Stimulated activated CD4-positive, alpha-beta T cell treated with anti-CD3 and anti-CD28 coated beads, Interleukin-12 subunit alpha, Interleukin-12 subunit beta, amount 100 ng/mL, for 4 hours (primary cell): ENCODE measurements at places on chromosomes 2 and 18.

- no peak for DNase-seq
Measured at GRCh38 chr18:11857177-11857887, 6.1 kb downstream of the CHMP1B start.

- no peak for DNase-seq
Measured at GRCh38 chr18:5532066-5532465, 11.7 kb downstream of the EPB41L3 start.

- peak; percentile 17 for DNase-seq
Measured at GRCh38 chr2:63856303-63856603, 14.6 kb downstream of the UGP2 start.

GRCh38 chr2:48482769-48483168 lies 47.2 kb upstream of the STON1 start:
- no peak for DNase-seq

- no peak for DNase-seq
Measured at GRCh38 chr2:218465987-218466633, 47.2 kb downstream of the VIL1 start.

DNA sequence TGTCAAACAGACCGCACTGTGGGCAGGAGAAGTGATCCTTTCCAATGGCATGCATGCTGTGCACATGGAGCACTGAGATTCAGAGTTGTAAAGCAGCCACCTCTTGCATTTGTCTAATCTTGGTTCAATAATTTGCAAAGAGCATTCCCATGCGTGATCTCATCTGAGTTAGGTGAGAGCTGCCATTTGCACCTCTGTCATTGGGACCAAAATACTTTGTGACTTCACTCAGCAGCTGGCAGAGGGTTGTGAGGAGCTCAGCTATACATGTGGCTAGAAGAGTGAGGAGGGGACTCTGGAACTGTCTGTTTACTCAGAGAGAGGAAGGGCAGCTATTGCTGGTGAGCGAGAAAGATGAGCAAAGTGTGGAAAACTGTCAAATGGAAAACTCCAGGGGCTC lies 265.1 kb upstream of the TNP1 start:
- DNase-seq: no peak

GRCh38 chr18:69617888-69618287 lies 217.2 kb downstream of the DOK6 start:
- no peak for DNase-seq

DNA sequence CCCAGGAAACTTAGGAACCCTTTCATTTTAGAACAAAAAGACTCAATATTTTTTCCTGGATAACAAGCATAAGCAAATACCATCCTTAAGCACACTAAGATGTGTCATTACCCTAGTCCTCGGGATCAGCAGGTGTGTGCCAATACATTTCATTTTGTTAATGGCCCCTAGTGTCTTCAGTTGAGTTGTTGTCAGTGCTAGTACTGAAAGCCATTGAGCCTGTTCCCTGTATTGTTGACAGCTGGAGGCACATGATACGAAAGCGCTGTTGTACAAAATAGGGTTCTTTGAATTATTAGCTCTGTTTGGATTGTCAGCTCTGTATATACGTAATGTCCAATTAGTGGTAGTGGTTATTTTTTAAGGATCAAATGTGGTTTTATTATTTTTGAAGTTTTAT lies 29.5 kb downstream of the VAPA start:
- DNase-seq: no peak

- no peak for DNase-seq
Measured at GRCh38 chr2:96977631-96978195, 8.7 kb downstream of the FAM178B start.

DNA sequence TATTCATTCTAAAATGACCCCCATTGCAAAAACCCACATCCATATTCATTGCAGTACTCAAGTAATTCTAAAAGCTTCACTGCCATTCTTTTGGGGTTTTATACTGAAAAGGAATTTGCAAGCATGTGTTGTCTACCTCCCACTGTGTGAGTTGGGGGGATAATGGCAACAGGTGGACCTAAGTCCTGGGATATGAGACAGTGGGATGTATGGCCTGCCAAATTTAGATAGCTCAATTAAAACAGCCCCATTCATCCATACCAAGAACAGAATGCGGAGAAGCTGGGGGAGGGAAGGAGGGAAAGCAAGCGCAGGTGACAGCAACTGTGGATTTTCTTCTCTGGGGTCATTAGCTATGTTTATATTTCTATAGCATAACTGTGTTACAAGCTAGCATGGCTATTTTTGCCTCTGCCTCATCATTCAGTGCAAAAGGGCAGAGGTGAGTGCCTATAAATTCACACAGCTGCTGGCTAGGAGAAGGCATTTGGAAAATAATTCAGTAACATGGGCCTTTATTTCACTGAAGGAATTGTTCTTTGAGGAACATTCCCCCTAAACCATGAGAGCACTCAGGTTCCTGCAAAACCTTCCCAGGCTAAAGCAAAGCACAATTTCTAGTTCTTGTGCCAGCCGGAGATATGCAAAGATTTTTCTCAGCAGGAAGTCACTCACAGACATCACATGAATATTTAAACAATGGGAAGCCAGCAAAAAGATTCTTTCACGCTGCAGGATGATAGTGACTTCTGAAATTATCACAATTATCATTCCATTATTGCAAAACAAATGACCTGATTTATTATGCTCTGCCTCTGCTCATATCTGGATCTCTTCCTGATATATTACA lies 393.9 kb upstream of the ACVR2A start:
- no peak for DNase-seq

DNA sequence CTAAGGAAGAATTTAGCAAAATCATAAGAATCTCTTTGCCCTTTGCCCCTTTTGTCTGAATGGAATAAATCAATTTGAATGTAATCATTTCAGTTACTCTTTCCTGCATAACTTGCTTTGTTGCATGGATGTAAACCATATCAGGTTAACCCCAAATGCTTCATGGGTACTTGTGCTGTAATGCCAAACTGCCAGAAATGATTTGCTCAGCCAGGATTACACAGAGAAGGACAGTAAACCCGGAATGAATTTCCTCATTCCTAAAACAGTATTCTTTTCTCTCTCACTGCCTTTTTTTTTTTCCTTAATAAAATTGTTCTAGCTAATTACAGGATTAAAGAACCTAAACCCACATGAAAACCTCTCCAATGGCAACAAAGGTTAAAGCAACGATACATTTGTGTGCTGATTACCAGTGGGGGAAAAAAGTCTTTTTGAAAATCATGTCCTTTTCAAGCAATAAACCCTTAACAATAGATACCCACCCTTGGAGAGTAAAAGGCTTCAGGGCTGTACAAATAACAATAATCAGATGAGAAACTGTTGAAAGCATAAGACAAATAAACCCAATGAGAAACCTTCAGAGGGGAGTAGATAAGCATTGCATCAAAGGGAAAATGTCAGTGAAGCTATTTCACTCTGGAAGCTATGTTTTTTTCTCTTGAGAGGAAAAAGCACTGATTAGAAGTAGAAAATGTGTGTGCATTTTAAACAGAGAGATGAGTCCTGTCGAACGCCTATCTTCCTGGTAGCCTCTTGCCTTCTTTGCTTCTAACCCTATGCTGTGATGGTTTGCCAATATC lies 275.3 kb downstream of the CDH2 start:
- DNase-seq: no peak

DNA sequence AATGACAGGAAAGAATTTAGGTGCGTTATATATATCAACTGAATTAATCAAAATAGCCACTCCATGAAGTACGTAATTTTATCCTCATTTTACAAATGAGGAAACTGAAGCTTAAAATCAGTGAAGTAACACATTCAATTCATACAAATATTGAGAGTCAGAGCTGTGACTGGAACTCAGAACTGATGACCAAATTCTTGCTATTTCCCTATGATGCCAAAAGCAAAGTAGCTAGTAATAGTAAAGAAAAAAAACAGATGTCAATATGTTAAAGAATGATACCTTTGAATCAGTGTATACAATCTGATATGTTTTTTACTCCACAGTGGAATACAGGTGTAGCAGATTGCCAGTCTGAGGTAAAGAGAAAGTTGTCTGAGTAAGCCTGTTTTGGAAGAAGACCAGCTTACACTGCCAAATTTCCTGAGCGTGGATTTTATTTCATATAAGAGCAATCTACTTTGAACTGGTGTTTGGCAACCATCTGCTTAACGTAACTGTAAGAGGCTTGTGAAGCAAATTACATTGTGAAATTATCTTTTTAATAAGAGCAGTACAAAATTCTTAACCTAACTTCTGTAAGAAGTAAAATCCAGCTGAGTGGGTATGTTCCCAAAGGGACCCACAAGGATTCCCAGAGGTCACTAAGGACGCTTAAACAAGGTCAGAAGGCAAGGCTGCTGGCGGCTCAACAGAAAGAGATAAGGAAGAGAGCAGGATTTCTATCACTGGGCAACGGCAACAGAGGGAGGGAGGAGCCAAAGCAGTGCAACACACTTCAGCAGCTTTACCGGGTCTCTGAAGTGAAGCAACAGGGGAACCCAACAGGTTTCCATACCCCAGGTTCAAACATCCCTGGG lies 85.6 kb downstream of the IKZF2 start:
- DNase-seq: no peak

GRCh38 chr2:2902547-2903281 lies 474.9 kb downstream of the EIPR1 start:
- no peak for DNase-seq

DNA sequence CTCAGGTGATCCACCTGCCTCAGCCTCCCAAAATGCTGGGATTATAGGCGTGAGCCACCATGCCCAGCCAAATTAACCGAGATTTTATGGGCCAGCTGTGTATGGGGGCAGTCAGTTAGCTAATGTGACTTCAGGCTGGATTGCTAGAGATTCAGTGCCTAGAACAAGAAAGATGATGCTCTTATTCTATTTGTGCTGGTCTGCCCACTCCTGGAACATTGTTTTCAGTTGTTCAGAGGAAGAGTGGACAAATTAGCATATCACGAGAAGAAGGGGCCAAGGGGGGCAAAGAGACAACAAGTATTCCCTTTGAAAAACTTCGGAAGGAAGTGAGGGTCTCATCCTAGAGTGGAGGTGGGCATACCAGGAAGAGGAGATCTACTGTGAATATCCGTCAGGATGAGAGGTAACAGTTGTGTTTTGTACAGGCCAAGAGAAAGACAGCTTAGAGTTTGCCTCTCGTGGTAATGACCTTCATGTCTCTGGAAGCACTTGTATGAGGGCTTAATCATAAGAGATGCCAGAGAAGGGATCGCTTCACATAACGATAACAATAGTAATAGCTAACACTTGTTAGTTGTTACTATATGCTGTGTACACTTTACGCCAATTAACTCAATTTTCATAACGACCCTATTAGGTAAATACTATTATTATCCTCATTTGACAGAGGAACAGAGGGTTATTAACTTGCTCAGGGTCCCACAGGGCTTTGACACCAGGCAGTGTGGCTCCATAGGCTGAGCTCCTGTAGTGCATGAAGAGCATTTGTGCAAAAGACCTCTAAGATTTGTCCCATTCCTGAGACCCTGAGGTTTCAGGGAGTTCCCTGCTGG lies 138.3 kb downstream of the DDX1 start:
- DNase-seq: no peak

- no peak for DNase-seq
Measured at GRCh38 chr2:172395503-172395902, 31.9 kb upstream of the ITGA6 start.

- DNase-seq: no peak
Measured at GRCh38 chr2:222372993-222373392, 51.4 kb upstream of the SGPP2 start.

- no peak for DNase-seq
Measured at GRCh38 chr18:61703508-61703907, 189.3 kb downstream of the RNF152 start.

DNA sequence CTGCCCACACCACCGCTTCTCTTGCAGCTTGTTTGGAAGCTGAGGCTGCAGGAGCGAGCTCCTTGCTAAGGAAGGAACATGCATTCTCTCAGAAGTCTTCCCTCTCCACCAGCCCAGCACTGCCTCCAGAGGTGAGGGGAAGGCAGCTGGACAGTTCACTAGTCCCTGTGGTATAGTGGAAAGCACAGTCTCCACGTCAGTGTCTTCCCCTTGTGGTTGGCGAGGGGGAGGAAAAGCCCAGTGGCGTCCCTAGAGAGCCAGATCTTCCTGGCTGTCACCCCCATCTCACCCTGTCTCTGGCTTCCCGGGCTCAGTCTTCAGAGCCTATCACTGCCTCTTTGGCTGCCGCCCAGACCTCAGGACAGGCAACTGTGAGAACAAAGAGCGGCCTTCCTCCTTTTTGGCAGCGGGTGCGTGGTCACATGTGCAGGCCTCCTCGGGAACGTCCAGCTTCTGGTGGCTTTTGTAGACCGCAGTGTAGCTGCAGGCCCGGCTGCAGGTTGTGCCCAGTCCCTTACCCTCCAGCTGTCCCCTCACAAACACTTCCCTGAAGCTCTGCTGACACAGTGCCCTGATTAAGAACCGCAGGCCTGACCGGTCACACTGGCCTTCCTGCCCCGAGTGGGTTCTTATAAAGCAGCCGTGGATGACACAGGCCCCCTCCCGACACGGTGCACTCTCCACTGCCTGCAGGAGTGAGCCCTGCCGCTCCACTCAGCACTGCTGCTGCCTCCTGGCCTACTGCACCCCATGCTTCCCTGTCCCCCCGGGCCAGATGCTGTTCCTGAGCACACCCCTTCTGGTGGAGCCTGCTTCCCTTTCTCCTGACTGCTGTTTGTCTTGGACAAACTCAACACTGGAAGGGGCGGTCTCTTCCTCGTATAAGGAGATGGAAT lies 90.9 kb downstream of the RNF144A start:
- no peak for DNase-seq

- DNase-seq: no peak
Measured at GRCh38 chr2:40872580-40872979, 420.7 kb upstream of the SLC8A1 start.

- no peak for DNase-seq
Measured at GRCh38 chr2:120103723-120104467, 91.0 kb downstream of the EPB41L5 start.

GRCh38 chr2:22481486-22482259 lies 903.3 kb upstream of the KLHL29 start:
- DNase-seq: no peak

GRCh38 chr2:36407413-36407812 lies 51.8 kb downstream of the CRIM1 start:
- DNase-seq: no peak

GRCh38 chr2:195768431-195768830 lies 111.4 kb downstream of the SLC39A10 start:
- DNase-seq: no peak

- no peak for DNase-seq
Measured at GRCh38 chr2:118118479-118118878, 30.2 kb downstream of the INSIG2 start.

GRCh38 chr18:49621717-49622351 lies 60.0 kb downstream of the LIPG start:
- DNase-seq: no peak

DNA sequence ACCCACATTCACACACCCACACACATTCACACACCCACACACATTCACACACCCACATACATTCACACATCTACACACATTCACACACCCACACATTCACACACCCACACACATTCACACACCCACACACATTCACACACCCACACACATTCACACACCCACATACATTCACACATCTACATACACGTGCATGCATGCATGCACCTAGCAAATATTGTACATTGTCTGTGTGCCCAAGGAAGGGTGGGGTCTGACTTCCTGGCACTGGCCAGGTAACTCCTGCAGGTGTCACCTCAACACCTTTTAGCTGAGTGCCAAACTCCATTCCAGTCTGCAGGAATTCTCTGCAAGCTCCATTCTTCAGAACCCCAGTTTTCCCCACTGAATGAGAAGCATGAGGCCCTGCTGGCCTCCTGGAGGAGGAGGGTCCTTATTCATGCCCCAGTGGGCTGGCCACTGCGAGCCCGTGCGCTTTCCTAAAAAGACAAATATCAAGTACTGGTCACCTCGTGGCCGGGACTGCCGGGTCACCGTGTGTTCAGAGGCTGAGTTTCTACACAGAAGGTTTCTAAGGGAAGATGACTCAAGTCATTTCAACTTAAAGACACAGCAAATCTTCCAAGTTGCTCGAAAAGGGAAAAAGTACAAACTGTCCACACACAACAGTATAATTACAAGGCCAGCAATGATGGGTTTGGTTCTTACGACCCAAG lies 131.5 kb downstream of the HDAC4 start:
- DNase-seq: no peak
